Stimulated activated naive CD8-positive, alpha-beta T cell treated with anti-CD3 and anti-CD28 coated beads, Interleukin-15, Interleukin-2, amounts not matched to agents 100 U/mL and 50 U/mL, for 24 hours (primary cell): ENCODE measurements at places on chromosomes 7 and 10.

GRCh38 chr7:90383422-90383821 lies 19.8 kb upstream of the CLDN12 start:
- DNase-seq = no peak

DNA sequence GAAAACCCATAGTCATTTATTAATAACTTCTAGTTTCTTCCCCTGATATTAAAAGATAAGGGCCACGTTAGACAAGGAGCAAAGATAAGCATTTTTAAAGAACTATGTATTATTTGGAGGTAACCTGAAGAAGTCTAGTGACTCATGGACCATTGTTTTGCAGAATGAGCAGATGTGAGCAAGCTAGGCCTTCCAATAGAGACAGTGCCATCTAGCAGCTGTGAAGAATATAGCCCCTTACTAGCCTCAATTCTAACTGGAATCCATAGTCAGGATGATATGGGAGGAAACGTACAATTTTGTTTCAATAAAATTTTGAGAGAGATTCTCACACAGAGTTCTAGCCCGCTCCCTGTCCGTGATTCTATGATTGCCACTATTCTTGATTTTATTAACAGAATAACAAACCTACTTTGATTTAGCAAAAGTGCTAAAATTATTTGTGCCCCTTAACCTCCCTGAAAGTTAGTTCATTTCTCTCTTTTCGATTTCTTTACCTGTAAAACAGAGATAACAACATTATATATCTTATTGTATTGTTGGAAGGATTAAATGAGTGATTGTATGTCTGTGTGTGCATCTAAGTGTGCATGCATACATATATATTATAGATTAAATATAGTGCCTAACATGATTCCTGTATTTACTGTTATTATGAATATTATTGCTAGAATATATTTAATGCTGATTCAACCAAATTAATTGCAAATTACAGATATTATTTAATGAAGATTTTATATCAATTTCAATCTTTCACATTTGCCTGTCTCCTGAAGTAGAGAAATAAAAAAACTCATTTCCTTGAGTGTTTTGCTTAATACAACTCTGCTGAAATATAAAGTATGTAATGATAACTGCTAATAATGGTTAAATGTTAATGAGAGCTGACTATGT lies 22.7 kb downstream of the FAM237B start:
- DNase-seq = no peak

GRCh38 chr10:47092376-47092775 lies 181.1 kb downstream of the PTPN20 start:
- DNase-seq = no peak

DNA sequence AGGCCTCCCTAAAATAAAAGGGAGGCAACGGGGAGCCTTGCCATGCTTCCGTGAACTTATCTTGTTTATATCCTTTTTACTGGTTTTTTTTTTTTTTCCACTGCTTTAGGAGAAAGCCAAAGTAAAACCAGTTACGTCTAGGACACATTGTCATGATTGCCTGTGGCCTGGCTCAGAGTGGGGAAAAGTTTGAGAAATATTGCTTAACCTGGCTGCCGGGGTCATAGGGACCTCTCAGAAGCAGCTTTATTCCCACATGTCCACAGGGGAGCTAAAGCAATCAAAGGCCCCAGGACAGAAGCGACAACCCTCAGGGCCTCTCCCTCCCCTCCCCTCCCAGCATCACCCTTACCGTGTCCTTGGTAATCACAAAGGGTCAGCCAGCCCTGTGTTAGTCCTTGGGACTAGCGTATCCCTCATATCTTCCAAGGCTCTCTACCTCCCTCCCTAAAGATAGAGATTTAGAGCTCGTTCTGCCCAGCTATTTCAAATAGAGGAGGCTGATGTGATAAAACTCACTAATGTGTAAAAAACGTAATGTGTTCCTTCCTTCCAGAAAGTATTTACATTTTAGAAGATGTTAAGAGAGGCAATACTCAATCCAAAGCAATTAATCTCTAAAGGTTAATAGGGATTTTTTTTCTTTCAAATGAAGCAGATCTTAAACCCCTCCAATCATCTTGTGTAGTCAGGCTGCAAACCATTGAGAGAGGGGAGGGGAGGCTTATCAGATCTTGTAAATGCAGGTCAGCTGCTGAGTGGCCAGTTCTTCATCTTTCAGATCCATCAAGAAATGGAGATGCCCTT lies 64.8 kb upstream of the PRKAR2B start:
- no peak for DNase-seq

DNA sequence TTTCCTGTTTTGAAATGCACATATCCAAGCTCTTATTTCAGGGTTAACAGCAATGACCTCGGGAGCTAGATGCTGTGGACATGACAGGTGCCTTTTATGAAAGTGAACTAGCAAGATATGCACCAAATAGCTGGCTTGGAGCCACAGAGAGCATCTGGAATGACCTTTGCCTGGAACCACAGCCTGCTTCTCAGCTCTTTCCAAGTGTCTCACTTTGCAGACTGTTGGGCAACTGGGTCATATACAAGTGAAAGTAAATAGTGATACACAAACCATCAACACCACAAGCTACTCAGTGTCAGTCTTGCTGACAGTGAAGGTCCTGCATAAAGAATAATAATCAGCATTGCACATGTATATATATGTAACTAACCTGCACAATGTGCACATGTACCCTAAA lies 183.5 kb downstream of the RNF133 start:
- no peak for DNase-seq

- DNase-seq = no peak
Observed at GRCh38 chr7:13508586-13508985, 480.9 kb downstream of the ETV1 start.

GRCh38 chr10:36493516-36493880 lies 631.9 kb upstream of the ANKRD30A start:
- DNase-seq = no peak

GRCh38 chr10:14588084-14588937 lies 186.4 kb downstream of the FAM107B start:
- peak; percentile 51 for DNase-seq

DNA sequence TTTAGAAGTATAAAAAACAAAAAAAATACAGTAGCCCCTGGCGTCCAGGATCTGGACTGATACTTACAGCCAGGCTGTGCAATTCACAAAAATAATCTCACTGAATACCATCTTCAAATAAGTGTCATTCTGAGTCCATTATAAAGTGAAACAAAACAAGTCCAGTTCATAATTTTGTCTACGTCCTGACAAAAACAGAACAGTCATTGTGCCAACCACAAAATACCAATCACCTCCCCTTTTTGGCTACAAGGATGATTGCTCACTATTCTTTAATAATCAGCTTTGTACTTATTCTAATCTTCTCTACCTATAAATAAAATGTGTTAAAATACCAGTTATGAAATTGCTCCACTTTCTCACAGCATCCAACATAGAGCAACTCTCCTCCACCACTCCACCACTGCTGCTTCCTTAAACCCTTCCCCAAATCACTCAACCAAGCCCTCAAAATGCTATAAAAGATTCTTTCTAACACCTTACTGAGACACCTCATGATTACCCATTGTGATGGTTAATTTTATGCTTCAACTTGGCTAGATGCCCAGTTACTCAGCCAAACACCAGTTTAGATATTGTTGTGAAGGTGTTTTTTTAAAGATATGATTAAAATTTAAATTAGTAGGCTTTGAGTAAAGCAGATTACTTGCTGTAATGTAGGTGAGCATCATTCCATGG lies 479.8 kb upstream of the SEMA3A start:
- DNase-seq = no peak

DNA sequence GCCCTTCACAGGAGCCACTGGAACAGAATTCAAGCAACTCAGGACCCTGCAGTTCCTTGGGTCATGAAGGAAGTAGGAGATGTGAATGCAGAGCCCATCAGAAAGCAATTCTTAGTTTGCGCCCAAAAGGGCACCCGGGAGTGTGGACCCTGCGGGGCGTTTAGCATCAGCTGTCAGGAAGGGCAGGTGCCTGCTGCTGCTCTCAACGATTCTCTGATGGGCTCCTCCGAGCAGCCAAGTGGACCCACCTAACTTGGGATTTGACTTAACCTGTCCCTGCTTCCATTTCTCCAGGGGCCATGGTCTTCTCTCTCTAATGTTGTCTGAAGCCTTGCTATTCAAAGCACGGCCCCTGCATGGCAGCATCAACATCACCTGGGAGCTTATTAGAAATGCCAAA lies 17.1 kb downstream of the CPA5 start:
- DNase-seq = no peak

- DNase-seq = peak; percentile 78
Observed at GRCh38 chr10:70477661-70478162, 855 bp upstream of the PALD1 start.
